ENCODE measurements at places on chromosomes 4 and X.

GRCh38 chrX:148885203-148885602 is 384.8 kb downstream of the AFF2 start:
- no peak for DNase-seq

DNA sequence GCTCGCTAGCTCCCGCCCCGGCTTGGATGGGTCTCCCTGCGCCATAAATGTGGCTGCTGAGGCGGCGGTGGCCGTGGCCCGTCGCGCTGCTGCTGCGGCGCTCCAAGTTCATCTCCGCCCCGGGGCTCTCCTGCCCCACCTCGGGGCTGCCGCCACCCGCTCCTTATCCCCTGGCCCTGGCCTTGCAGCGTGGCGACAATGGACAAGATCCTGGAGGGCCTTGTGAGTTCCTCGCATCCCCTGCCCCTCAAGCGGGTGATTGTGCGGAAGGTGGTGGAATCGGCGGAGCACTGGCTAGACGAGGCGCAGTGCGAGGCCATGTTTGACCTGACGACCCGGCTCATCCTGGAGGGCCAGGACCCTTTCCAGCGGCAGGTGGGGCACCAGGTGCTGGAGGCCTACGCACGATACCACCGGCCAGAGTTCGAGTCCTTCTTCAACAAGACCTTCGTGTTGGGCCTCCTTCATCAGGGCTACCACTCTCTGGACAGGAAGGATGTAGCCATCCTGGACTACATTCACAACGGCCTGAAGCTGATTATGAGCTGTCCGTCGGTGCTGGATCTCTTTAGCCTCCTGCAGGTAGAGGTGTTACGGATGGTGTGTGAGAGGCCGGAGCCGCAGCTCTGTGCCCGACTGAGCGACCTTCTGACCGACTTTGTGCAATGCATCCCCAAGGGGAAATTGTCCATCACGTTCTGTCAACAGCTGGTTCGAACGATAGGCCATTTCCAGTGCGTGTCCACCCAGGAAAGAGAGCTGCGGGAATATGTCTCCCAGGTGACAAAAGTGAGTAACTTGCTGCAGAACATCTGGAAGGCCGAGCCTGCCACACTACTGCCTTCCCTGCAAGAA is 763 bp downstream of the USP38 start:
- DNase-seq = no peak

- DNase-seq = no peak
These were observed 101.1 kb upstream of the CYLC1 start for GRCh38 chrX:83759872-83760271.

DNA sequence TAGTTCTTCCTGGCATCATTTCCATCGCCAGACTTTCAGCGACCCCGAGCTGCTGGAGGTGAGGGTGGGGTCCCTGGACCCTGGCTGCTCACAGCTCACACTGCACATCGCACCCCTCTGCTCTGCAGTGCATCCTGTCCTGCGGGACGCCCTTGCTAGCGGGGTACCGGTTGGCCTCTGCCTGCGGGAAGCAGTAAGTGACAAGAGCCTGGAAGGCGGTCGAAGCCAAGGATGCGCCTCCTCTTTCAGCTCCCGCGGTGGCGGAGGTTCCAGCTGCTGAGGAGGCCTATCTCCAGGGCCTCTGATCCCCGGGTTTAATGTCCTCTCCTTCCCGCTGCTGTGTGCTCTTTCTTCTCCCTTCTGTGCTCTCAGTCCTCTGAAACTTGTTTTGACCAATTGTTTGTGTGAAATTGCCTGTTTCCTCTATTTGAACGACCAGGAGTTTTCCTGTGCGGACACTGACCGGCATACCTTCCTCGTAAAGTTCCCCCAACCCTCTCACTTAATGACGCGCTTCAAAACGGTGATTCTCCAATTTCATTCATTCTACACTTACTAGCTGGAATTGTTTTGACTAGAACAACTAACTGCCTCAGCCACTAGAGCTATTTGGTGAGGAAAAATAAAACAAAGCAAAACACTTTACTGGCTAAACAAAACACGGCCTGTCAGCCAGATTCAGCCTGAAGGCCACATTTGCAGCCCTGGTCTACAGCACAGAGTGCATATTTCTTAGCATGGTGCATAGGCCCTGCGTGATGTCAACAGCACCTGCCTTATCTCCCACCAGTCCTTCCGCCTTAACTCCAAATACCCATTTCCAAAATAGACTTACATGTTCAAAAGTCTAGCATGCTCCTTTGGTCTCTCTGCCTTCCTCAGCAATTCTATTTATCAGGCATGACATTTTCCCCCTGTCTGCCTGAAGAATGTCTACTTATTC is 28.0 kb downstream of the MGAT4D start:
- no peak for DNase-seq

DNA sequence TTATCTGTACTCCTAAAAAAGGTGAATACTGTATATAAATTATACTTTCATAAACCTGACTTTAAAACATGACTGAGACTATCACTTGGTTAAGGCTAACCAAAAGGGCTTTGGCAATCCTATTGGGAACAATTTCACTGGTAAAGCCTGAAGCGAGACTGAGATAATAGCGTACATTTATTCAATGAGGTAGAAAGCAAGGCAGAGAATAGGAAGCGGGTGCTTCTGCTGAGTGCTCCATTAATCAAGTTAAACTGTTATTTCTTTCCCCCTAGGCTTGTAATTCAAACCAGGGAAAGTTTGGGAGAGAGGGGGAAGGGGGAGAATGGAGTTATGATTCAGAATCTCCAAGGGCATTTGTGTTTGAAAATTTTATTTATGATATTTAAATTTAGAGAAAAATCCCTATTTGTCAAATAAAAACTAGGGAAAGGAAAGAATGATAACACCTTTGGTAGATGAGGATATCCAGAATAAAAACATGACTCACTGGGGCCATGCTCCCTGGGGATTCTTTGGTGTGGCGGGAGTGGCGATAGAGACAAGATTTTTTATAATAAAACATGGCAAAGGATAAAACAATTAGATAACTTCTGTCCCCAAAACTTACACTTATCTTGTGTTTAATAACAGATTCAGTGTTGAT is 34.6 kb upstream of the SORBS2 start:
- no peak for DNase-seq

DNA sequence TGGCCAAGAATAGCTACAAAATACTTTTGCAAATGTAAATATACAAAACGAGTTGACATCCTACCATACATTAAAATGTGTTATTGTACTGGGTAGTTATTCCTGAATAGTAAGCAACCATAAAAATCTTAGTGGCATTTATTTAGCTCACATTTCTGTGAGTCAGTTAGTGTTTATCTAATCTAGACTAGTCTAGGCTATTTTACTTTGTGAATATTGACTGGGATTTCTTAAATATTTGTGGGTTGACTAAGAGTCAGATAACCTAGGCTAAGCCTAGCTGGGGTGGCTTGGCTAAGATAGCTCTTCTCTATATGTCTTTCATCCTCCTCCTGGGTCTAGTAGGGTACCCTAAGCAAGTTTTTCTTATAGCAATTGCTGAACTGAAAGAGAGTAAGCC is 543.8 kb upstream of the DIAPH2 start:
- no peak for DNase-seq

DNA sequence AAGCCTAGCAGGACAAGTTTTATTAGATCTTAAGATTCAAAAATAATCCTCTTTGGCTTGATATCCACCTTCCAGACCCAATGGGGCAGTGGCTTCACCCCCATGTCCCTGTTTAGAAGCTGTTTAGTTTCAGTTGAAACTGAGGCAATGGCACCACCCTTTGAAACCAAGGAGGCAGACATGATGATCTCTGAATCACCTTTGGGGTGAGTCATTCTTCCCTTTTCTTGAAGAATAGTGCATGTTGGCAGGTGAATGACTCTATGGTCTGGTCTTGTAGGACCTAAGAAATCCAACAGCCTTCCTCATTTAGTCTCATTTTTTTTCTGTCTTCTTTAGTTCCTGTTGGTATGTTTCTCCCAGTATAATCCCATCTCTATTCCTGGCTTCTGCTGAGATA is 29.5 kb upstream of the BMP15 start:
- no peak for DNase-seq

DNA sequence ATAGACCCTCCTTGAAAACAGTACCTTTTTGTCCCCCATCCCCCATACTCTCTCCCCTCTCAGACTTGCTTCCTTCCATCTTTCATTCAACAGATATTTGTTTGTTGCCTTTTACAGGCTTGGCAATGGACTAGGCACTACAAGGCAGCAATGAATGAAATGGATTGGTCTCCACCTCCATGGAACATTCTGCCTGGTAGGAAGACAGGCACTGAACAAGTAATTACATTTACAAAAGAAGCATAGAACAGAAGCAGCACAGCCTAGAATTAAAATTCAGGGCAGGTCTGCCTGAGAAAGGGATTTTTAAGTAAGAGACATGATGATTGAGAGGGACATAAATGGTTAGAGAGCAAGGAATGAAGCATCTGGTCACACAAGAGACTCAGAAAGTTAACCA is 346.1 kb downstream of the GRXCR1 start:
- no peak for DNase-seq
